ENCODE measurements at places on chromosomes 7 and 10.

DNA sequence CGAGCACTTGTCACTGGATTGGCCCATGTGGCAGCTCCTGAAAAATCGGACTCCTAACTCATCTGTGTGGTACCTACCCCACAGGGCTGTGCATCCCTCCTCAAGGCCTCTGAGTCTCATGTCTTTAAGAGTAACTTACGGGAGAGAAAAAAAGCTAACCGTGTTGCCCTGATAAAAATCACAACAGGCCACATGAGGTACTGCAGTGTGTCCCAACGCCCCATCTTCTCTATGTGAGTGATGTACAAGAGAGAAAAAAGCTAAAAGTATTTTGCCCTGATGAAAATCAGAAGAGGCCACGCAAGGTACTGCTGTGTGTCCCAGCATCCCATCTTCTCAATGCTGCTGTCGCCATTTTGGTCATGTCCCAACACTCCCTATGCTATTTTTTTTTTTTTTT is 41.2 kb upstream of the ADRB1 start:
- no peak for DNase-seq

GRCh38 chr7:151436446-151437158 is 3.3 kb downstream of the CRYGN start:
- DNase-seq: no peak

GRCh38 chr7:13852281-13852968 is 137.0 kb downstream of the ETV1 start:
- DNase-seq: no peak

GRCh38 chr10:33483816-33484190 is 149.3 kb upstream of the NRP1 start:
- no peak for DNase-seq

DNA sequence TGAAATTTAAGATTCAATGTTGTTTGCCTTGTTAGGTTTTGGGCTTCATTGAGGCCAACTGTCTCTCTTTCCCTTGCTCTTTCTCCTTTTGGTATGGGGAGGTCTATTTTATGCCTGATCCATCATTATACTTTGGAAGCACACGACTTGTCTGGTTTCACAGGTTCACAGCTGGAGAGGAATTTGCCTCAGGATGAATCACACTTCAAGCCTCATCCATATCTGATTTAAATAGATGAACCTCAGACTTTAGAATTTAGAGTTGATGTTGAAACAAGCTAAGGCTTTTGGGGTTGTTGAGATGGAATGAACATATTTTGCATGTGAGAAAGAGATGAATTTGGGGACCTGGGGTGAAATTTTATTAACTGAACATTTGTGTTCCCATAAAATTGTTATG is 150.5 kb upstream of the IGFBP3 start:
- DNase-seq: no peak

DNA sequence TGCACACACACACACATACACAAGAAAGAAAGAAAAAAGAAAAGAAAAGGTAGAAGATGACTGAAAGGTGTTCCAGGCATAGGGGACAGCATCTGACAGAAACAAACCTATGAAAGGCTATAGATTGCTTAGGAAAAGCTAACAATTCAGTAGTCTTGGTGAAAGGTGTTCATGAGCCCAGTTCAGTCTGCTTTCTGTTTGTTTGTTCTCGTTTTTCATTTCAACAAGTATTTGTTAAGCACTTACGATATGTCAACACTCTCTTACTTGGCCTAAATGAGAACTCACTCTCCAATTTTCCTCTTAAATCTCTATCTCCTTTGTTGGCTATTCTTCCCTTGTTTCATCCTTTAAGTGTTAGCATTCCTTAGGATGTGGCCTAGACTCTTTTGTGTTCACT is 133.2 kb downstream of the GRM8 start:
- DNase-seq: no peak

GRCh38 chr10:106802949-106803348 is 361.6 kb downstream of the SORCS1 start:
- no peak for DNase-seq

- peak; percentile 14 for DNase-seq
Observed at GRCh38 chr7:21253740-21254687, 173.9 kb upstream of the SP4 start.

- no peak for DNase-seq
Observed at GRCh38 chr7:13933091-13933490, 56.4 kb downstream of the ETV1 start.

DNA sequence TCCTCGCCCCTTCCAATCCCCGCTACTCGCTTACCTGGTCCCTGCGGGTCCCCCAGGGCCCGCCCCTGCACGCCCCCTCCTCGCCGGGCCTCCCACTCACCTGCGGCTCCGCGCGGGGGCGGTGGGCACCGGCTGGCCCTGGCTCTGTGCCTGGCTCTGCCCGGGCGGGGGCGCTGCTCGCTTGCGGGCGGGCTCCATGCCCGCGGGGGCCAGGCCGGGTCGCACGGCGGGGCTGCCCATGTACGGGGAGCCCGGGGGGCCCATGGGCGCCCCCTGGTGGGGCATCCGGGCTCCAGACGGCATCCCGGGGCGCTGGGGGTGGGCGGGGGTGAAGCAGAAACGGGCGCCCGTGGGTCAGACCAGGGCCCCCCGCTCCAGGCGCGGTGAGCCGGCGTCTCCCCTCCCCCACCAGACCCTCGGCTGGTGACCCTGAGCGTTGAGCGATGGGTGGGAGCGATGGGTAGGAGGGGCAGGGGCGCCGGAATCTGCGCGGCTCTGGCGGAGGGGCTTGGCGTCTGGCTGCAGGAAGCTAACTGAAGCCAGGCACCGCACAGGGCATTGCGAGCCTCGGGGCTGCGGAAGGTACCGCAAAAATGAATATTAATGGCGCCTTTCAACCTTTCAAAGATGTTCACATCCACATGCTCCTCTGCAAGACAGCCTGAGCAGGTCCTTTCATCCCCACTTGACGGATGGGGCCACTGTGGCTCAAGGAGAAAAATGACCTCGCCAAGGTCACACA is 3.0 kb downstream of the SMARCD3 start:
- DNase-seq: no peak

DNA sequence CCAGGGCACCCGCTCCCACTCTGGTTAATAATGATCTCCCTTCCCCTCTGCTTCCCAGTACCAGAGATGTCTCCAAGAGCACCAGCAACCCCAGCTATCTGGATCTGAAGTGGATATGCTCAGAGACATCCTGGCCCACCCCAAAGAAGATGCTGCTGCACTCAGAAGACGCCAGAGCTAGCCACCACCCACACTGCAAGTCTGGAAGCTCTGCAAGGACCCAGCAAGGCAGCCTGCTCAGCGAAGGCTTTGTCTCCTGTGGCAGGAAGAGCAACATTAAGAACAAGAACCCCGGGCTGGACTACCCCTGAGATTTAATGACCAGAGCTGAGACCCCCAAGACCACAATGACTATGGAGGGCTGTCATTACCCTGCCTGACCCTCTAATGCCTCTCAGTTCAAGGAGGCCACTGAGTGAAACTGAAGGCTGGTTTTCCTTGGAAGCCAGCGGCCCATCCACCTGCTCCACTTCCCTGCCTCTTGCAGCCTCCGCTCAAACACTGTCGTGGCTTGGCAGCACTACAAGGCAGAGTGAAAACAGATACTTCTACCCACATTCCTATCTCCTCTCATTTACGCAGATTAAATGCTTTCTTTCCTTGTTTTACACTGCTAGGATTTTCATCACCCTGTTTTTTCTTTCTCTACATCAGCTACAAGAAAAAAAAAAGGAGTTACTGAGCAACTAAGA is 202.2 kb downstream of the SNX10 start:
- no peak for DNase-seq

DNA sequence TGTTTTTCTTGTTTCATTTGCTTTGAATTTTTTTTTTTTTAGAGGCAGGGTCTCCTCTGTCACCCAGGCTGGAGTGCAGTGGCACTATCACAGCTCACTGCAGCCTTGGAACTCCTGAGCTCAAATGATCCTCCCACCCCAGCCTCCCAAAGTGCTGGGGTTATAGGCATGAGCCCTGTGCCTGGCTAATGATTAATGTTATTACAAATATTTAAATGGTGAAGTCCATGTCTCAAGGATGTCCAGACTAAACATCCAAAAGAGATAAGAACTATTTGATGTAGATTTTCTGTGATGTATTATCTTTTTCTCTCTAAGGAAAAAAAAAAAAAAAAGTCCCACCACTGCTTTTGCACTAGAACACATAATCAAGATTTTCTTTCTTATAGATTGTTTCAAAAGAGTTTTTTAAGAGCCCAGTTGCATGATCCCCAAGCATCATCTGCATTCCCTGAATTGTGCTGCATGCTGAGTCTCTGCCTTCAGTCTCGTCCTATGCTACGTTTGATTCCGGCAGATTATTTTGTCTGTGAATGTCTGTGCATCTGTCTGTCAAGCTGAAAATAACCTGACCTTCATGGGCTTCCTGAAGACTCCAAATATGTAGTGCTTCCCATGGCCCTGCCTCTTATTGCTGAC is 33.4 kb downstream of the MACROH2A2 start:
- DNase-seq: no peak

- DNase-seq: no peak
Observed at GRCh38 chr7:2643386-2644219, 11.8 kb downstream of the TTYH3 start.

GRCh38 chr7:102284399-102284798 is 2.3 kb upstream of the SH2B2 start:
- DNase-seq: no peak

DNA sequence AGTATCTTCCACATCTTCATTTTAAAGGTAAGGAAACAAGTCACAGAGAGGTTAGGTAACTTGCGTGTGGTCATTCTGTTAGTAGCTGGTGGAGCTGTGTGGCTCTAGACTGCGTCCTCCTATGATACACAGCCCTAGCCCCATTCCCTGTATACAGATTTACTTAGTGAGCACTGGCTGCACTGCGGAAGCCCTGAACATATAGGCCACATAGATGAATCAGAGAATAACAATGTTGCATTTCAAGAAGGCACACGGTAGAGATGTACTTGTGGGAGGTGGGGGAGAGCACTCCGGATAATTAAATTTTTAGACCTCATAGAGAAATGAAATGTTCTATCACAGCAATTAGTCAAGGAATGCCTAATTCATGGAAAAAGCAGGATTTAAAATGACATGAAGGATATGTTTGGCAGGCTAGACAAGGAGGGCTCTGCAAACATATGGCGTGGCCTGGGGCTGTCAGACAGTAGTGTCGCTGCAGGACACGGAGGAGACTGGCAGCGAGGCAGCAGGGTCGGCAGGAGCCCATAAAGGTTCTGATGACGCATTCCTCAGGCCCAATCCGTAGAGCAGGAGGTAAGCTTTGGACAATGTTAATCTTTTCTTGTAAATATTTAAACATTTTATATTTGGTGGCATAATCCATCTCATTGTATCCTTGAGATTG is 29.5 kb downstream of the RAB11FIP2 start:
- no peak for DNase-seq

- DNase-seq: no peak
Observed at GRCh38 chr10:15562578-15562977, 157.1 kb downstream of the ITGA8 start.

DNA sequence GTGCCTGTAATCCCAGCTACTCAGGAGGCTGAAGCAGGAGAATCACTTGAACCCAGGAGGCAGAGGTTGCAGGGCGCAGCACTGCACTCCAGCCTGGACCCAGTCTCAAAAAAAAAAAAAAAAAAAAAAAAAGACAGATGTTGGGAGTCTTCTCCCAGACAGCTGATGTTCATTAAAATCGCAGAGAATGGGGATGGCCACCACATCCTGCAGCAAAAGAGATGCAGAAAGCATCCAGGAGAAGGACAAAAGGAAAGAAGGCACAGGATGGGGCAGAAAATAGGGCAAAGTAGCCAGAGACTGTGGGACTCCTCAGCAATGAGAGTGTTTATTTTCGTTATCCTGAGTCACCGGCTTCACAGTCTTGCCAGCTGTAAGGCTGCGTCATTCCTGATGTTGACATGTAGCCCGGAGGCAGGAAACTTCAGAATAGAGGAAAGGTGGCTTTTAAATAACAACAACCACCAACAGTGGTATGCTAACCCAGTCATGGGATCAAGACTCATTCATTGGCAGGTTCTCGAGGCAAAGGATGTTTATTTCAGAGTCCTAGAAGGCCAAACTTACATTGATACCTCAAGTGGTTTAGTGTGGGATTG is 149.5 kb upstream of the SVIL start:
- DNase-seq: no peak

DNA sequence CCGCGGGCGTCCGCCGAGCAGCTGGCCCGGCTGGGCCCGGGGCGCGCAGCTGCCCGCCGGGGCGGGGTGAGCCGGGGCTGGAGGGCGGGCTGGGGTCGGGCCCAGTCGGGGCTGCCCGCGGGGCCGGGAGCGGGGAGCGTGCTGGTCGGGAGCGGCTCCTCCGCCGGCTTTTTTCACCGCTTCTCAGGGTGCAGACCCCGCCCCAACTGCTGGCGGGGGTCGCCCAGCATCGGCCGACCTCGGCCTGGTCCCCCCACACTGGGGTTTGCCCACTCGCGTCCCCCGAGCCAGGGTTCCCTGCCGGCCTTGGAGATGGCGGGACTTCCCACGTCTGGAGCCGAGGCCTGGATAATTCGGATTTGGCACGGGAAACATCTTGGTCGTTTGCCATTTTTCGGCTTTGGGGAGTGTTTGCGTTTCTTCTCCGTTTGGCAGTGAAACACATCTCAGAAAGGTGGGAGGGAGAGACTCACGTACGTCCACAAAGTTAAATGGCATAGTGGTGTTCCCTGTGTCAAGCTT is 432 bp downstream of the TMEM248 start:
- DNase-seq: no peak

- no peak for DNase-seq
Observed at GRCh38 chr7:151757274-151757673, 119.6 kb downstream of the PRKAG2 start.

DNA sequence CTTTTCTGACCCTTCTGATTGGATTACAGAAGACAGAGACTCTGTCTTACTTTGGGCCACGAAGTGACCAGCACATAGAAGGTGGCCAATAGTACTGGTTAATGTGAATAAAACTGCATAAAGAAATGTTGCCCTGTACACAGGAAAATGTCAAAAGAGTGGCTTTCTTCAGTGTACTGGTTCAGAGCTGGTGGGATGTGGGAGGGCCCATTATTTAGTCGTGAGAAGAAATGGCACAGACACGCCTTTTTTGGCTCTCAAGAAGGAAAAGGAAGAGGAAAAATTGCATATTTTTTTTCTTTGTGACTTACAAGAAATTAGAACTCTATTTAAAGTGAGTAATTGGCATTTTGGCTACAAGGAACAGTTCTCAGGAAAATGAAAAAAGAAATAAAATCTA is 129.7 kb downstream of the DGKI start:
- DNase-seq: no peak

GRCh38 chr7:89023206-89023605 is 227.7 kb upstream of the TEX47 start:
- DNase-seq: no peak

All from activated T-cell treated with anti-CD3 and anti-CD28 coated beads for 24 hours (primary cell).